Cortex of kidney (tissue), 1 donor: ENCODE measurements at places on chromosomes 7 and 10.
A peak's percentile ranks its signal among the peaks of the same experiment; 100 is the strongest.

- DNase-seq = no peak
Observed at GRCh38 chr10:5732141-5732540, 47.5 kb downstream of the TASOR2 start.

DNA sequence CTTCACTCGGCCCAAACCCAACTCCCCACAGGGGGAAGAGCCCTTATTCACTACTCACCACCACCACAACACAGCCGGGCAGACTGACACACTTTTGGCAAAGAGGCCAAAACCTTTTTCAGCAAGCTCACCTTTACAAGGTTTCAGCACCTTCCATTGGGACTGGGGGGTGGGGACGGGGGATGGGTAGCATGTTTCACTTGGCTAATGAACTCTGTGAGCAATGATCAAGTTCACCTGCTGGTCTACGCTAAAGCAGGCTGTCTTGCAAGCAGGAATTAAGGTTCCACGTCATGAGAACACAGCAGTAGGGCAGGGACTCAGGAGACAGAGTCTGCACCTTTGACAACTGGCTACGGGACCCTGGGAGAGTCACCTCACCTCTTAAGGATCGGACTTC, 7.0 kb downstream of the FAM53B start:
- DNase-seq = no peak

DNA sequence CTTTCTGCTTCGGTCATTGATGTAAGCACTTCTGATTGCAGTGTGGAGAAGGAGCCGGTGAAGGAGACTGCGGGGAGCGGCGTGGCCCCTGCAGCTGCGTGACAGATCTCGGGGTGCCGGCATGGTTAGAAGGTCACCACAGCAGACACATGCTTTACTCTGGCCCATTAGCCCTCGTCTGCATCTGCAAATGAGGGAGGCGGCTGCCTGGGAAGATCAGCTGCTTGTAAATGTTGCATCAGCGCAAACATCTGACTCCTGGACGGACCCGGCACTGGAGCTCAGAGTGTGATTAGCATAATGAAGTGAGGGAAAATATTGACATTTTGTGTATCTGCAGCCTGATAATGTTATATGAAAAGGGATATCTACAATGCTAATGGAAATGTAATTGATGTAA, 30.5 kb upstream of the MNX1 start:
- no peak for DNase-seq

- DNase-seq = no peak
Observed at GRCh38 chr10:94103192-94103591, 109.5 kb downstream of the PLCE1 start.

GRCh38 chr7:121604627-121605316, 208.7 kb upstream of the FAM3C start:
- DNase-seq = no peak

GRCh38 chr7:77362905-77363304, 53.2 kb downstream of the GSAP start:
- DNase-seq = no peak

DNA sequence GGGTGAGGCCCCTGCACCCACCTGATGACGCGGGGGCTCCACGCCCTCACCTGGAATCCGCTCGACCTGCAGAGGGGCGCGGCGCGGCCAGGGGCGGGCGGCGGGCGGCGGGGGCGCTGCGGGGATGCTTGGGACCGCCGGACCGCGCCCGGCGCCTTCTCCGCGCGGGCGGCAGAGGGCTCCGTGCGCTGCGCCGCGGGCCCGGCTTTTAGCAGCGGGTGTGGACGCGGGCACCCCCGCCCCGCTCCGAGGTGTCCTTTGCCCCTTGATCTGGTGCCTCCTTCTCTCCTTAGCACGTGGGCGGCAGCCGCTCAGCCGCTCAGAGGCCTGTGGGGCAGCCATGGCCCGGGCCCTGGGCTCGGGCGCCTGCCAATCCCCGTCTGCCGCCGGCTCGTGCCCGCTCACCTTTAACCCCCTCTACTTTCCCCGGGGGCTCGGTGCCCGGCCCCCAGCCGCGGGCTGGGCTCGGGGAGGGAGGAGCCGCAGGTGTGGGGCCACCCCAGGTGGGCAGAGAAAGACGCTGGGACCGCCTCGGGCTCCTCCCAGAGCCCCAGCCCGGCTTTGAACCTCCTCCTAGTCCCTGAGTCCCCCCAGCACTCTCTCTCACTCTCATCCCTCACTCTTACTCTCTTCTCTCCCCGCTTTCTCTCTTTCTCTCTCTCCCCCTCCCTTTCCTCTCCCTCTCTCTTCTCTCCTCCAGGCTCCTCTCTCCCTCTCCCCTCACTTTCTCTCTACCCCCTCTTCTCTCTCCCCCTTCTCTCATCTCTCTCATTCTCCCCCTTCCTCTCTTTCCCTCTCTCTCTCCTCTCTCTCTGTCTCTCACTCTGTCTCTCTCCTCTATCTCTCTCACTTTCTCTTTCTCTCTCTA, 19.7 kb upstream of the VPS37D start:
- no peak for DNase-seq

- no peak for DNase-seq
Observed at GRCh38 chr10:23535381-23535780, 96.5 kb downstream of the OTUD1 start.

DNA sequence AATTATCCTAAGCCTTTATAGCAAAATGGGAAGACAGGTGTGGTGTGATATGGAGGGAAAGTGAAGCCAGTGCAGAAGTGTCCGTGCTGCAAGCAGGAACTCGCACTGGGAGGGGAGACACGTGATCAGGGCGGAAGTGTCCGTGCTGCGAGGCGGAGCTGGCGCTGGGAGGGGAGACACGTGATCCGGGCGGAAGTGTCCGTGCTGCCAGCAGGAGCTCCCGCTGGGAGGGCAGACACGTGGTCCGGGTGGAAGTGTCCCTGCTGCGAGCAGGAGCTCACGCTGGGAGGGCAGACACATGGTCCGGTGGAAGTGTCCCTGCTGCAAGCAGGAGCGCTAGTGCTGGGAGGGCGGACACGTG, 40.5 kb upstream of the PRKAR1B start:
- DNase-seq = peak; percentile 61

DNA sequence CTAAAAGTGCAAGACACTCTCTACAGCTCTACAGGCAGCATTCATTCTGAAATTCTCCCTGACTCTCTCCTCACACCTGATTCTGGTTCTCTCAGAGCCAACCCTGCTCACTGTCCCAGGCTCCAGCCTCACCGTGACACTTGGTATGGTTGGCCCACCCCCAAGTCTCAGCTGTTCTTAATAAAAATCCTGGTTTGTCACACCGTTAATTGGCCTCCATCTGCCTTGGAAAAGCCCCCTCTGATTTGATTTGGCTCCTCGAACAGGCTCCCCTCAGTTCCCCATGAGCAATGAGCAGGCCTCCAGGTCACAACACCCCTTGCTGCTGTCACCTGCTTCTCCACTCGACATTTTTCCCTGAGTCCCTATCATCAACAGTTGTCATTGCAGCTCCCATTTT, 507.3 kb upstream of the AUTS2 start:
- no peak for DNase-seq

- no peak for DNase-seq
Observed at GRCh38 chr10:17335065-17335464, 107.0 kb downstream of the VIM start.

- DNase-seq = no peak
Observed at GRCh38 chr7:151549644-151550043, 29.9 kb upstream of the RHEB start.

GRCh38 chr10:30495687-30496086, 61.7 kb downstream of the MAP3K8 start:
- no peak for DNase-seq

DNA sequence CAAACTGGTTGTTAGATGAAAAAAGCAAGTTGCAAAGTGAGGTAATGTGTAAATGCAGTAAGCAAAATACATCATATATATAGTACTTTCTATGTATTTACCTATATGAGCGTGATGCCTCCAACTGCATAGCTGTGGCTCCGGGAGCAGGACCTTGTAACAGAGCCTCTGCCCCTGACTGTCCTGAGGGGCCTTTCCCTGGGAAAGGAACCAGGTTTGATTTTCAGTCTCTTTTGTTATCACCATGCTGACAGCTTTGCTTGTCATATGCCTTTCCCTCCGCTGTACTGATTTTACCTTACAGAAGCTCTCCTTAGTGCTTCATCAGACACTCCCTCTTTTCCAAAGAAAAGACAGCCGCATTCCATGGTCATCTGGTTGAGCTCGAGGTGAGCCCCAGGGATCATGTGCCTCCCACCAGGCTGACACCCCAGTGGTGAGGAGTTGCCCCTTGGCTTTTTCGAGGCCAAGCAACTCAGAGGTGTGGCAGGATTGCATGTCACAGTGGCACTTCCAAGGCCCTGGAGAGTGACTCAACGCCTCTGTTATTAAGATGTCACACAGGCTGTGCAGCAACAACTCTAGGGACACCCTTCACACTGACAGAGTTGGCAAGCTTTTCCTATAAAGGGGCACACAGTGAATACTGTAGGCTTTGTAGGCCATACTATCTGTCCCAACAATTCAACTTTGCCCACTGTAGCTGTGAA, 78.9 kb downstream of the ALOX5 start:
- DNase-seq = no peak
